ENCODE measurements at places on chromosomes 7 and 10.

DNA sequence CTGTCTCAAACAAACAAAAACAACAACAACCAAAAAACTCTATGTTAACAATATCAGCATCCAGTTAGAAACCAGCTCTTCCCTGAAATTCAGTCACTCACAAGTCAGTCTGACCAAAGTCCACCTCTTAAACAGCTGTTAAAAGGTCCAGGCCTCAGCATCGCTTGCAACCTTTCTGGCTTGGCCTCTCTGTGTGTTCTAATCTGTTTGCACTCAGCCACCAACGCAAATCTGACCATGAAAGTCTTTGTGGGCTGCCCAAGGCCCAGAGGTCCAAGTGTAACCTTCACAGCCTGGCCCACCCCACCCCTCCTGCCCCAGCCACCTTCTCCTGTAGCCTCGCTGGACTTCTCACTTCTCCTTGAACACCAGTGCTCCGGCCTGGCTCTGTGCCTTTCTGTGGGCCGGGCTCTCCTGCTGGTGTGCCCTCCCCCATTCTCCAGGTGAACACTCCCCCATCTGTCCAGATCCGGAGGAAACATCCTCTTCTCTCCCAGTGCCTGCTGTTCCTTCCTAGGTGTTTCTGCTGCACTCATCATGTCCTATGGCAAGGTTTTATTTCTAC, 72.2 kb upstream of the EFCAB10 start:
- DNase-seq, result no peak

DNA sequence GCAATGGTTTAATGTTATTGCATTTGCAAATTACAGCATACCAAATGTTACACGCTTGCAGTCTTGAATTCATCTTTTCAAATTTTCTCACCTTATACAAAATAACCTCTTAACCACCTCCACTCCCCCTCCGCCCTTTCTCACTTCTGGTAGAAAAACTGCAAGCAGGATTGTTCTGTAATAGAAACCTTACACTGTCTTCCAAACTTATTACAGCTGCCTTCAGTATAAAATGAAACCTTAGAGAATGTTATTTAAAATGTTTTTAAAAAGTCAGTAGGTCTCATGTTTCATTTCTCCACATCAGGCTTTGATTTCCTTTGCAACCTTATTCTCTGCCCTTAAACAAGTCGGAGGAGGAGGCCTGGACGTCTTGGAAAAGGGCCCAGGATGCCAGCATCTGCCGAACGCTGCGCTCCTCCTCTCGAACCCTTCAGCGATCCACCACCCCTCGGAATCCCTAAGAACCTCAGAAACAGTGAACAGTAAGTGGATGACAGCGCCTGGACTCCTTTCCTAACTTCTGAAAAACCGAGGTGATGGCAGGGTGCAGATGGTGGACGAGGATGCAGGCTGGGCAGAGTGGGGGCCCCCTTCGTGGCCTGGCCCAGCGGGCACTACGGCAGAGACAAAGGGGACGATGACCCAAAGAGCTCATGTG, 74.0 kb downstream of the FGFR2 start:
- no peak for DNase-seq

GRCh38 chr7:21758286-21758685, 187.4 kb downstream of the CDCA7L start:
- DNase-seq, result no peak

DNA sequence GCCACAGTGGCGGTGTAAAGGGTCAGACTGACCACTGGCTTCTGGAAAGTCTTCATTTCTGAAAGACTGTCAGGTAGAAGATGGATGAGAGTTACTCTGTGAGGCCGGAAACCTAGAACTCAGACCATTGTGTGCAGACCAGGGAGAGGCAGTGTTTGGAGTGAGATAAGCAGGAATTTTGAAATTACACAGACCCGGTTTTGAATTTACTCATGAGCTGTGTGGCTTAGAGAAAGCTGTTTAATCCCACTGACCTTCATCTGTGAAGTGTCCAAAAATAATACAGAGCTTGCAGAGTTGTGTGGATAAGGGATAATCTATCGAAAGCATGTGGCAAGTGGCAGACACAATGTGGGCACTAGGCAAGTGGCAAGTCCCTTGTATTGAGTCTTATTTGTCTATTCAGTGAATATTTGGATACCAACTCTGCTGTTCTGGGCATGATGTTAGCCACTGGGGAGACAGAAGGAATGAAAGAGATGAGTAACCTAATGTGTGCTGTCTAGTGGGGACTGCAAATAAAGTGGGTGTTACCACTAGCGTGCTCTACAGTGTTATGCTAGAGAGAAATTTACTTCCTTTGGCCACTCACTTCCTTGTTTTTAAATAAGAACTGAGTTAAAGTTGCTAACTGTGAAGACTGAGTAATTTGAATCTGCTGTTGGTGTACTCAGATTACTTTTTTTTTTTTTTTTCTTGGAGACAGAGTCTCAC, 69.4 kb downstream of the KIAA1217 start:
- no peak for DNase-seq

DNA sequence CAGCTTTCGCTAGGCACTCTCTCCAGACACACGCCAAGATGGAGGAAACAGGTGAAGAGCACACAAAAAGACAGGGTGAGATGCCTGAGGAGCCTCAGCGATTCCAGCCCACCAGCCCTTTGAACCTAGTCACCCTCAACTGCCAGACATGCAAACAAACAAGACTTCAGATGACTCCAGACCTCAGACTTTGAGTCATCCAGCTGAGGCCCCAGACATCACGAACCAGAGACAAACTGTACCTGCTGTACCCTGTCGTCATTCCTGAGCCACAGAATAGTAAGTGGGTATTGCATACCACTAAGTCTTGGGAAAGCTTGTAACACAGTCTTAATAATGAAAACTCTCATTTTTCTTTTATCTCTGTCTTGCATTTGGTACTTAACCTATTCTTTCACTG, 126.6 kb upstream of the LSM8 start:
- DNase-seq, result no peak

DNA sequence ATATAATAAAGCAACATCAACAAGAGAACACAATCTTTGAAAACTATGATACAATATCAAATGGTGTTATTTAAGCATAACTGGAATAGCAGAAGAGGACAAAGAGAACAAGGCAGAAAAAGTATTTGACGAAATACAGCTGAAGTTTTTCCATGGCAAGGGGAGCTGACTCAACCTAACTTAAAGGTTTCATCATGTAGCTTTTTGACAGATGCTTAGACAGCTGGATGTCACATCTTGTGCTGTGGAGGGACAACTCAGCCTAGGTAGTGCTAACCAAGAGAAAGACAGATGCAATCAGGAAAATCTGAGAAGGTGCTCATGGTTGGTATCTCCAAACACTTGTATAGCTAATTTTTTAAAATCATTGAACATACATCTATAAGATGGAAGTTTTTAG, 208.2 kb downstream of the TFEC start:
- no peak for DNase-seq

DNA sequence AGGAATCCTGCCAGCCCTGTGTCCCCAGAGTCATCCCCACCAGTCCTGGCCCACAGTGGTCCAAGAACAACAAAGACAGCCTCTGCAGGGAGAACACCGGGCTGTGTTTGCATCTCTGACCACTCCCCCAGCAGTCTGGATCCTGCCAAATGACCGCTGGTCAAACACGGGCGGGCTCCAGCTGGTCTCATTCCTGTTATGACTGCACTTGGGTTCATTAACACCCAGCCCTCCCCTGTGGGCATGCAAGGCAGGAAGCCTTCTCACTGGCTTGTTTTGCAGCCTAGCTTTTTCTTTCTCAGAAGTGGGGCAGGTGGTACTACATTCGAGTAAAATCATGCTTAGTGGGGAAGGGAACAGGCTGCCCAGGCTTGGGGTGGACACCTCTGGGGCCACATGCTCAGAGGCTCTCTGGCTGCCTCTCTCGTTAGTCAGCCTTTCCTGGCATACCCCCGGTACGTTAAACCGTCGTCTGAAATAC, 190.0 kb downstream of the PLXNA4 start:
- peak; percentile 5 for DNase-seq

DNA sequence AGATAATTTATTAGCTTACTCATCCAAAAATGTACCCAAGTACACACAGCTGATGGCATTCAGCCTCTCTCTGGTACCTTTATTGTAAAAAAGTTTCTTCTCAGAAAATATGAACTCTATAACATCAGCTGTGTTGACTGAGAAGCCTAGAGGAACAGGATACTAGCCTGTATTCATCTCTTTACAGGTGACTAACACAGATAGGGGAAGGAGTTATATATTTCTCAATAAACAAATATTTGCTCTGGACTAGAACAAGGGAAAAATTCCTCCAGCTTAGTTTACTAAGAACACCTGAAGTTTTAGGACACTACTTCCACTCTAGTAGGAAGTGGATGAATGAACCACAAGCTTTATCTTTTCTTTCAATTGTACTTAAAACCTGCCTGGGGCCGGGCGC, 67.8 kb downstream of the ZNF248 start:
- DNase-seq, result no peak

DNA sequence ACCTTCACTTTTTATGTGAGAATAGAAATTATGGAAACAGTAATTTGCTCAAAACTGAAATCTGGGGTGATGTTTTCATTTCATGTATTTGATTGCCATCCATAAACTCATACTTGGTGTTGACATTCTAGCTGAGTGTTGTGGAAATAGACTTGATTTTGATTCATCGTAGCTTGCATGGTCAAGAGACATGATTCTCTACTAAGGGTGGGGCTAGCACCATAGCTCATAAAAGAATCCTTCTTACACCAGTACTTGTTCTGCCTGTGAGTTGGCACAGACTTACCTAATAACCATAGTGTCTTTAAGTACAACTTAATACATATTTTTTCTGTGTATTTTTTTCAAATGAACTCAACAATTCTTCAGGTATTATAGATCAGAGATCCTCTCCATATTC, 36.6 kb downstream of the RAB18 start:
- no peak for DNase-seq

DNA sequence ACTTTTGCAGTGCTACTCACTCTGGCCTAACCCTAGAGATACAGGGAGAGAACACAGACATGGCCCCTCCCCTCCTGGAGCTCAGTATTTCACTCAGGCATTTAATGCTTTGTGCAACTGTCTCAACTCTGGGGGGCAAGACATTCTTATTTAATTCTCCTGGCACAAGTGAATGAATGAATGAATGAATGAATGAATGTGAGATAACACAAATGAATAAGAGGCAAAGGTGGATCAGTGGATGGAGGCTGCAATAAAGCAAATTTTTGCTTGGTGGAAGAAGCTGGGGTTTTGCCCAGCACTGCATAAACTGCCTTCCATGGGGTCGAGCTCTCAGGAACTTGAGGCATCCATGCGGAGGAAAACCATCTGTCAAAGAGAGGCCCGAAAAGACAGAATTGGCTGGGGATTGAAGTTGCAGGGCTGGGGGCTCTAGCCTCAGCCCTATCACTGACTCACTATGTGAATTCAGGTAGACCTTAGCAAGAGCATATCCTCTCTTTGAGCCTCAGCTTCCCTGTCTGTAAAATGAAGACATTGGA, 441.4 kb upstream of the ZMIZ1 start:
- no peak for DNase-seq

DNA sequence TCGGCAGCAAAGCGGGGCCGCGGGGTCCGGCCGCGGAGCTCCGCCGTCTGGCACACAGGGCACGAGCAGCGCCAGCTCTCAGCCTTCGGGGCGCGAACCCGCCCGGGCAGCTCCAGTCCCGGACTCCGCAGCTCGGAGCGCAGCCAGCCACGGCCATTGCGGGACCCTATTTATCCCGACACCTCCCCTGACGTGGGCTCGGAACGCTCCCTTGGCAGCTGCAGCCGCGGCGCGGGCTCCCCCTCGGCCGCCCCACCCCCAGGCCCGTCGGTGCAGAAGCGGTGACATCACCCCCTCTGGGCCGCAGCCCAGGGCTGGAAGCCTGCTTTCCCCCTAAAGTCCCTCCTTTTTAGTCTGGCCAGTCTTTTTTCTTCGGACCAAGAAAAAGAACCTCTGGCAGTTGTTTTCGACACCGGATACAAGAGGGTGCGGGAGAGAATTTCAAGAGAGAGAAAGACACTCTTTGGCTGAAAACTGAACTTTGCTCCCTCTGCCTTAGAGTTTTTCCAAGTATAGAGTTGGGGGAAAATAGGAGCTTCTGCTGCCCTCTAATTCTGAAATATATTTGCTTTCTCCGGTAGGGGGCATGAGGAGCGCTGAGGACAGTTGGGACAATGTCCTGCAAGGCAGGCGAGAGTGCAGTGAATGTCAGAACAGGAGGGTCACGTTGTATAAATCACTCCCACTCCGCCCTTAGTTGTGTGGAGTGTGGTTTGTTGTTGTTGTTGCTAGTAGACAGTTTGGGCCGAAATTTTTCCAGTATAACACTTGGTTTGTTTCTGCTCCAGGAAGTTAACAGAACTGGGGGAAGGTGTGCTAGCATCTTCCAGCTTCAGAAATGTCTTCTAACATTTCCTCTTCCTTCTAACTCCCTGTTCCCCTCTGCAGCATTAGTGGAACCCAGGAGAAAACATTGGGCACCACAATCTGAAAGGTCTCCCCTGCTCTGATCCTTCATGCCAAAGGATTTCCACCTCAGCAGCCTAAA, at the start of gene SFRP4:
Gene SFRP4 (minus strand): TSS at position 145 of the 988 bp plus-strand sequence. CDS start 280 bp downstream, outside the sequence.
- DNase-seq, result no peak

- no peak for DNase-seq
Observed at GRCh38 chr7:79722217-79722616, 268.8 kb upstream of the MAGI2 start.

DNA sequence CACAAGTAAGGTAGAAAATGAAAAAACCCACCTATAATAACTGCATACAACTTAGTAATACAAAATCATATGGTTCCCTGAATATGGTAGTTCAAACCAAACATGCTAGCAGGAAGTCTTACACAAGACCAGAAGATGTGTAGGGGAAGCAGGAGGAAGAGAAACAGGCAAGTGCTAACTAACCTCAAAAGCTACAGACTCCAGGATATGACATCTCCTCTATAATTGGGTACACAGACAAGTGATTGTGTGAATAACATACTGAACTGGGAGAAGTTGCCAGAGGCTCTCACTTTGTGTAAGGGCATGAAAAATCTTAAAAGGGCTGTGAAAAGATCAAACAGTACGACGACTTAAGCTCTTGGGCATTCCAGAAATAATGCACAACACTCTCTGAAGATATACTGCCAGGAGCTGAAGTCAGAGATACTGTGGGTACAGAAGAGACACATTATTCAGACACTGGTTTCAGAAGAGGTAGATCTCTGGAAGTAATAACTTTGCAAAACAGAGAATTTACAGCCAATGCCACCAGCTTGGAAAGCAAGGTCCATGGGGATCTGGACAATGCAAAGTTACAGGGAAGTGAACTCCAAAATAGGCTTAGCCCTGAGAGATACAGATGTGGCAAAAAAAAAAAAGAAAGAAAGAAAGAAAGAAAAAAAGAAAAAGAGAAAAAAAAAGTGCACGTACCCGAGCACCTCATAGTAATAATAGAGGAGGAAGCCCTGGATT, 767.2 kb downstream of the TNS3 start:
- DNase-seq, result no peak

- no peak for DNase-seq
Observed at GRCh38 chr10:34075254-34075926, 739.7 kb downstream of the PARD3 start.

GRCh38 chr7:42046483-42046882, 190.5 kb downstream of the GLI3 start:
- no peak for DNase-seq
